ENCODE measurements at places on chromosomes 13 and 19.

DNA sequence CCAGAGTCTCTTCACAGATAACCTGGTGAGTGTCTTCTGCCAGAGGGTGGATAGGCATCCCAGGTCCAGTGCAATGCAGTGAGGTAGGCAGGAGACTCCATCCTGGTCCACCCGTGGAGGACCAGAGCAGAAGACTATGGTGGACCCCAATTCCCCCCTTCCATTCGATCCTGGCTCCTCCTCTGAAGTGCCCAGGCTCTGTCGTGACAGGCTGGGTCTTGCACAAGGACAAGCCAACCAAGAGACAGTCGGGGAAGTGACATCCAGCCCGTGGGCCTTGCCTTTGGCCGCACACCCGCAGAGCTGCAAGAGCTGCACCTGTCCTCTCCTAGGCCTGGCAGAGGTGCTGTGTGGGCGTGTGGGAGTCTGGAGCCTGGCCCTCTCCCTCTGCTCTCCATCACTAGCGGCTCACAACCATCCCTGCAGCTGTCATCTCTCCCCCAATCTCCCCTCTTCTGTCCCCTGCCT, 3.1 kb downstream of the ZNF784 start:
- DNase-seq: peak; percentile 21

- DNase-seq: no peak
Observed at GRCh38 chr19:45297674-45298073, 25.0 kb downstream of the CKM start.

DNA sequence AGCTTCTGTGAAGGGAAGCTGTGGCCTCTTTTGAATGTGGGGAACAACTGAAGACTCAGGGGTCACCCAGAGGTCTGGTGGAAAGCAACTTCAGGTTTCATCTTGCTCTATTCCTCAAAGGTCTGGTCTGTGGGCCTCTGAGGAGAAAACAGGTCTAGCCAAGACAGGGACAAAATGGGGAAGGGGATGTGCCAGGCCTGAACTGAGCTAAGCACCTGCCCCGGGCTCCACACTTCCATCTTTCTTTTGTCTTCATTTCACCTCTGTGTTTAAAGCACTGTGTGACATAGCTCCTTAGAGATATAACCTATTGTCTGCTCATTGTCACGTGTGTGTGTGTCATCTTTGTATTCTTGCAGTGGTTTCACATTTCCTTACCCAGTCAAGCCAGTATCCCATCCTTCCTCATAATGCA, 19.9 kb upstream of the GDF15 start:
- peak; percentile 69 for DNase-seq

- DNase-seq: no peak
Observed at GRCh38 chr13:113090415-113090770, 15.2 kb upstream of the F7 start.

DNA sequence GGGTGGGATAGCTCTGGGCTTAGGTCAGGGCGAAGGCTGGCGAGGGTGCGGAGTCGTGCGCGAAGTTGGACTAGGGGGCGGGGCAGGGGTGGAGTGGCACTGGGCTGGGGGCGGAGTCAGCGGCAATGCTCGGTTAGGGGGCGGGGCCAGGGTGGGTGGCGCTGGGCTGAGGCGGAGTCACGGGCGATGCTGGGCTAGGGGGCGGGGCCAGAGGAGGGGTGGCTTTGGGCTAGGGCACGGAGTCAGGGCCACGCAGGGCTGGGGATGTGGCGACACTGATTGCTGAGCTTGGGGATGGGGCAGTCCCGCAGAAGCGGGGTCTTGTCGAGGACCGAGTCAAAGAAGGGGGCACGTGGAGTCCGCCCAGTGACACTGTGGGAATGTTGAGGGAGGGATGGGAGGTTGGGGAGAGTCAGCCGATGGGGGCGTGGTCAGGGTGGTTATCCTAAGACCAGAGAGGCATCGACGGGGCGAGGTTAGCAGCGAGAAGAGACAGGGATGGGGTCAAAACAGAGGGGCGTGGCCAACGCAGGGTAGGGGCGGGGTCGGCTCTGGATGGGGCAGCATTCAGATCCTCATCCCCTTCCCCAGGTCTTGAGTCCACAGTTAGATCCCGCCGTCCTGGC, 8.7 kb downstream of the HOMER3 start:
- peak; percentile 28 for DNase-seq

DNA sequence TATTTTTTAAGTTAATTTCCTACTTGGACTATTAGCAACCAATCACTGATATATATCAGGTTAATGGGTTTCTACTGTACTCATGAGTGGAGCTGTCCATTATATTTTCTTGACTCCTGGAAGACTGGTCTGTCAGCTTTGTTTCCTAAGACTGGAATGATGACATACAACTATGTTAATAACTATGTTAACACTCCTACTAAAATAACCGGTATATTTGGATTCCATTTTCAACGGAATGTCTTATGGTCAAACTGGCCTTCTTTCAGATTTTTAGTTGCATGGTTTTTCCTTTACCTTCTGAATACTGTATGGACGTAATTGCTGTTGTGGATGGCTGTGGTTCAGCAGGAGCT, 45.8 kb upstream of the GPI start:
- DNase-seq: no peak

DNA sequence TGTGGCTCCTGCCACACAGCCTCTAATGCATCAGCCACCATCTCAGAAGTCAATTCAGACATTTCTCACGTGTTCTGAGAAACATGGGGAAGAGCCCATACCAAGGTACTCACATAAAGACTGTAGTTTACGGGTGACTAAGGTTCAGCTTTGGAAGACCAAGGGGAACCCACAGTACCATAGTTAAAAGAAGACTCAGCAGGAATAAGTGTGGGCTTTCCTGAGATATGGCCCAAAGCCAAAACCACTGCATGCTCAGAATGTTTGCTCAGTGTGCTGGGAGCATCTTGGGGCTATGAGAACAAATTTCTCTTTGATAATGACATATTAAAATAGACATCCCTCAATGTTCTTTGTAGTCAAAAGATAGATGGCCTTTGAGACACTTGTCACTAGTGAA, 283.8 kb downstream of the DCT start:
- DNase-seq: no peak

- DNase-seq: no peak
Observed at GRCh38 chr13:112370311-112370710, 5.8 kb upstream of the SPACA7 start.

GRCh38 chr19:35279985-35280821, 2.1 kb upstream of the HAMP start:
- peak; percentile 39 for DNase-seq

DNA sequence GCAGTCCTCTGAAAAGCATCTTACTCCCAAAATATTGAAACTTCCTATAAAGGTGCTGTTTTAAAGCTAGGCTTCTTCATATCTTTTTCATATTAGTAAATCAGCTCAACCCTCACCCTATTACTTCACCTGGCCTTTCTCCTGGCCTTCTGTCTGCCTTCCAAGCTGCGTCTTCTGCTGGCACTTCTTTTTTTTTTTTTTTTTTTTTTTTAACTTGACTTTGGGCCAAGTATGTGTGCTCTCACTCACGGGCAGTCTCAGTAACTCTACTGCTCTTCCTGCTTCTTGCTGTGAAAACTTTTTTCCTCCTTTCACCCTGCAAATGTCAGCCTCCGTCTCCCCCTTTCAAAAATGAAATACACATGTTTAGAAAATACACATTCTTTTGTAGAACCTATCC, 41.2 kb upstream of the KCTD4 start:
- DNase-seq: peak; percentile 3

GRCh38 chr19:6610934-6611852, 20.2 kb upstream of the CD70 start:
- no peak for DNase-seq

- no peak for DNase-seq
Observed at GRCh38 chr13:46778890-46779289, 18.1 kb downstream of the ESD start.

DNA sequence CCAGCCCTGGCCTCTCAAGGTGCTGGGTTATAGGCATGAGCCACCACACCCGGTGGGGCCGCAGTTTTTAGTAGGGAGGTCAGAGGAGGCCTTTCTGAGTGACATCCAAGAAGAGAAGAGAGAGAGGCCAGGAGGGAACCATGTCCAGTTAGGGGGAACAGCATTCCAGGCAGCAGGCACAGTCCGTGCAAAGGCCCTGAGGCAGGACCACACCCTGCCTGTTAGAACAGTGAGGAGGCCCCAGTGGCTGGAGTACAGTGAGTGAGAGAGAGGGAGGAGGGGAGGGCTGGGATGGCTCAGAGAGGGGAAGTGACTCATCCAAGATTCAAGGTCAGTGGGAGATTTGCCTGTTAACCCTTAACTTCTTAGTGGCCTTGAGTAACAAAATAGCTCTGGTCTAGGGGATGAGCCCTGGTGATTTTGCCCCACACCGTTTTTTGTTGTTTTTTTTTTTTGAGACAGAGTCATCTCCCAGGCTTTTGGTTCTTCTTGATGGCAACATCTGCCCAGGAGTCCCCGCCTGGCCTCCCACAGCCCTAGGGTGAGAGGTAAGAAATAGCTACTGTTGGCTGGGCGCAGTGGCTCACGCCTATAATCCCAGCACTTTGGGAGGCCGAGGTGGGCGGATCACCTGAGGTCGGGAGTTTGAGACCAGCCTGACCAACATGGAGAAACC, 2.7 kb upstream of the PLIN3 start:
- peak; percentile 73 for DNase-seq

Data from DMS53 (cell line).